Stimulated activated CD8-positive, alpha-beta memory T cell treated with anti-CD3 and anti-CD28 coated beads, Interleukin-4, amount 100 ng/mL, for 48 hours (primary cell): ENCODE measurements at places on chromosomes 7 and 10.

DNA sequence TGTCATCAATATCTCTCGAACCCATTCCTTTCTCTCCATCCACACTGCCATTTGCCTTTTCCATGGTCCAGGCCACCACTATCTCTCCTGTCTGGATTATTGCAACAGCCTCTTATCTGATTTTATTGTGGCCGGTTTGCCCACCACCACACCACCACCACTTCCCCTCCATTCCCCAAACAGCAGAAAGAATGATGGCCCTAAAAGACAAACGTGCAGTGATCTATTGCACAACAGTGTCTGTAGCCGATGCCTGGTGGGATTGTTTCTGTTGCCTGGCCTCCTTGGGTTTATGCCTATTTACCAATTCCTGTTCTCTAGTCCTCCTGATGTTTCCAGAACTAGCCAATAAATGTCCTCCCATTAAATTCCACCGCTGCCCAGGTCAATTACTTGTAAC, 10.2 kb upstream of the ST8SIA6 start:
- DNase-seq: no peak

DNA sequence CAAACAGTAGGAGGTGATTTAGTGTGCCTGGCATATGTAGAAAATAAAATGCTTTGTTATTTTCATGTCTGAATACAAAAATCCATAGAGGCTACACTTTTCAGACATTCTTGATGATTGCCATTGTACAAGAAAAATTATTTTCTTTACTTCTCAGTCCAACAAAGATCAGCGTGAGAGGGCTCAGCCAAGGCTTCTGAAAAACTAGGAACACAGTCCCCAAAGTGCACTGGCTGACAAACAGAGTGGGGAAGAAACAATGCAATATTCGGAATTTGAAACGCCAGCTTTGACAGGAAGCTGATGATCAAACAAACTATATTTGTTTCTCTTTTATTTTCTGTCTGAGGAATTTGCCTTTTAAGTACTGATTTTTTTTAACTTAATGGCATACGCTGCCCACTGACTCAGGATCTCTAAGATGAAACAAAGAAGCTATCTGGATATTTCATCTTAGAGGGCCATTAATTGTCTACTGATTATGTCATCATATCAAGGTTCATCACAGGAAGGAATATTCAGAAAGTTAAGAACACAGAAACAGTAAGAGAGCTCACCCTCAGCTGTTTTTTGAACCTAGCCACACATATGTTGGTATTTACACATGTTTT, 197.0 kb upstream of the INHBA start:
- DNase-seq: no peak

GRCh38 chr7:107076781-107077698, 32.5 kb downstream of the PRKAR2B start:
- DNase-seq: no peak

DNA sequence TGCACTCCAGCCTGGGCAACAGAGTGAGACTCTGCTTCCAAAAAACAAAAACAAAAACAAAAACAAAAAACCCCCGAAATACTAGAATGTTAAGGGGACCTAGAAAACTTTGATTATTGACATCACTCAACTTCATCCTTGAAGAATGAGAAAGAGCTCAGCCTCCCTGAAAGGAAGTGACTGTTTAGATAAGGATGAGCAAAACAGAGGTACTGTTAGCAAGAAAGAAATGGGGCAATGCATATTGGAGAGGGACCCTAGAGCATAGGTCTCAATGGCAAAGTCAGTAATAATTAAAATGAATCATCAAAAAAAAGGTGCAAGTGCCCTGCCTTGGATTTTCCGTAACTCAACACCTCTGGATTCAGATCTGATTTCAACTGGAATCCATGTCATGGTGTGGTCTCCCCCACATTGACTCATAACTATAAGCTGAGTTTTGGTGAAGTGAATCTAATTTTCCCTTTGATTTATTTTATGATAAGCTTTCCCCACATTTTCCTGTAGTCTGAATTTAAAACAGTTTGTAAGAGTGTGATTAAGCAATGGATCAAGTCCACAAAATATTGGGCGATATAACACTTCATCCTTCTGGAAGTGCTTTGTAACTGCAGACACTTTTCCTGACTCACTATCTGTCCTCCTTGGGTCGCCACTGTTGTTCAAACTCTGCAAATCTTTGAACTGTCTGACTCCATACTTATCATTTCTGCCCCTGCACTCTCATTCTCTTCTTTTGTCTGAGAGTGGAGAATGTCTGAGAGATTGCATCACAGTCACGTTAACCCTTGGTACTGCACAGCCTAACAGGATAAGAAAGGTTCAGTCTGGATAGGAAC, 224.8 kb upstream of the LYZL1 start:
- no peak for DNase-seq

DNA sequence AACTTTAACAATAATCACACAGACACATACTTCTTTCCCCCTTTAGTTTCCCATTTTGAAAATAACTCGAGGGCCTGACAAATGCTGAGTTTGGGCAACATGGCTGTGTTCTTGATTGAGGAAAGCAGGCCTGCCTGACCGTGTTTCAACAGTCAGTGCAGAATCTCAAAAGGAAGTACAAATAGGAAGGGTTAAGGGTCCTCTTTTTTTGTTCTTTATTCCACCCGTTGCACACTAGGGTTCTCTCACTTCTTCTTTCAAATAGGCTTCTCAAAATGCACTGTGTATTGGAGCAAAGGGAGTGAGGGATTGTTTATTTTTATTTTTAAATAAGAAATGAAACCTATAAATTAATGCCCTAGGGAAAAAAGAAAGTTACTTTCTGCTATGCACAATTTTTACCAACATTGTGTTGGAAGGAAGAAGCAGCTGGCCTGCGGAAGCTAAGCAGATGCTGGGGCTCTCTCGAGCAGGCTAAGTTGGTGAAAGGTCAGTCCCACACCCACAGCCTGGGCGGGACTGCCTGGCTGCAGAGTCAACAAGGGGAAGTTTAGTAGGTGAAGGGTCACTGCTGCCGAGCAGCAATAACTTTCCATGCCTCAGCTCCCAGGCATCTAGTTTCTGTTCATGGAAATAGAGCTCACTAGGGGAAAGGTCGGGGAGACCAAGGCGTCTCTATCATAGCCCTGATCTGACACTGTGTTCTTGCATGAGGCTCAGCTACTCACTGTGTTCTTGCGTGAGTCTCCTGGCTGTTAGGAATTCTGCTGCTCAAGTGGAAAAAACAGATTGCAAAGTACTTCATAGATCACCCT, 12.2 kb upstream of the PDK4 start:
- no peak for DNase-seq

DNA sequence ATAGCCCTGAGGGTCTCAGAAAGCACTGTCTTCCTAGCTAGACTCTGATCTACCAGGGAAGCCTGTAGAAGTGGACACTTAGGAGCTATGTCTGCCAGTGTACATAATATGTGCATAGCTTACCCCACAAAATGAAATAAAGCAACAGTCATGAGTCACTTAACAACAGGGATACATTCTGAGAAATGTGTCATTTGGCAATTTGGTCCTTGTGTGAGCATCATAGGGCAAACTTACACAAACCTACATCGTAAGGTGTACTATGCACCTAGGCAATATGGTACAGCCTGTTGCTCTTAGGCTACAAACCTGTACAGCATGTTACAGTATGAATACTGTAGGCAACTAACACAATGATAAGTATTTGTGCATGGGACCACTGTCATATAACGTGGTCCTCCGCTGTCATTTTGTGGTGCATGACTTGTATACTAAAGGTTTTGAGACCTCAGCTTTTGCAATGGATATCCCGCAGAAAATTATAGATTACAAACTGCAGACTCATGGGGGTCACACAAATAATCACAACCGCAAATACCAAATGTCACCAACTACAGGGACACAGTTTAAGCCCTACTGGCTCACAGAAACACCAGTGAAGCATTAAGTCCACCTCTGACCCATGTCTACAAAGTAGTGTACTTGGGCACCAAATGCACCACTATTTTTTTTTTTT, 1.7 kb downstream of the URGCP start:
- DNase-seq: no peak

DNA sequence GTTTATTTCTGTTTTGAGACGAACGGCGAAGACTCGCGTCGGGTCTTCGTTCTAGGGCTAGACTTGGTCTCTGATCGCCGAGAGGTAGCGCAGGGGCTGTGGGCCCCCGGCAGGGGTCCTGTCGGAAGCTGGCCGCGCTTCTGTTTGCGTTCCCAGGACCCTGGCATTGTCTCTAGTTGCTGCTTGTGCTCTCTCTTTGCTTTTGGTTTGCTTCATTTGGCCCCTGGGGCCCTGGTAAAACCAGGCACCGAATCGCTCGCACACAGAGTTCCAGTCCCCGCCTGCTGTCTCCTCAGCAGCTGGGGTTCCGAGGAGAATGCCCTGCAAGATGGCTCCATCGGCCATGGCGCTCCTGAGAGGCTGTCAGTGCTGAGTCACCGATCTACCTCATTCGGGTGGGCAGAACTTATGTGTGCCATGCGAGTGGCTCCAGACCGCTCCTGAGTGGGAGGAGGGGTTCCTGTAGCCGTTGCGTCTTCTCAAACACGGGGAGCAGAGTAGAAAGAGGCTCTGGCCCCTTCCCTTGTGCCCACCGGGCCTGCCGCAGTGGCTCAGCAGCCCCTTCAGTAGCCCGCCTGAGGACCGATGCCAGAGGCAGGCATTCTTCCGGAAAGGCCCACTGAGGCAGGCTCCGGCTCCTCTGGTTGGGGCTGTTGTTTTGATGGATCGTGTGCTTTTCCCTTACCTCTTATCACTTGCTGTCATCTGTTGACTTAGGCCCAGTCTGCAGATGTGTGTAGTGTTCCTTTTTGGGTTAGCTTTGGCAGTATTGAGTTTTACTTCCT, 826 bp downstream of the CHPF2 start:
- peak; percentile 86 for DNase-seq

- no peak for DNase-seq
Measured at GRCh38 chr7:83077328-83077727, 85.4 kb downstream of the PCLO start.

GRCh38 chr10:92076722-92077121, 153.2 kb downstream of the BTAF1 start:
- no peak for DNase-seq

DNA sequence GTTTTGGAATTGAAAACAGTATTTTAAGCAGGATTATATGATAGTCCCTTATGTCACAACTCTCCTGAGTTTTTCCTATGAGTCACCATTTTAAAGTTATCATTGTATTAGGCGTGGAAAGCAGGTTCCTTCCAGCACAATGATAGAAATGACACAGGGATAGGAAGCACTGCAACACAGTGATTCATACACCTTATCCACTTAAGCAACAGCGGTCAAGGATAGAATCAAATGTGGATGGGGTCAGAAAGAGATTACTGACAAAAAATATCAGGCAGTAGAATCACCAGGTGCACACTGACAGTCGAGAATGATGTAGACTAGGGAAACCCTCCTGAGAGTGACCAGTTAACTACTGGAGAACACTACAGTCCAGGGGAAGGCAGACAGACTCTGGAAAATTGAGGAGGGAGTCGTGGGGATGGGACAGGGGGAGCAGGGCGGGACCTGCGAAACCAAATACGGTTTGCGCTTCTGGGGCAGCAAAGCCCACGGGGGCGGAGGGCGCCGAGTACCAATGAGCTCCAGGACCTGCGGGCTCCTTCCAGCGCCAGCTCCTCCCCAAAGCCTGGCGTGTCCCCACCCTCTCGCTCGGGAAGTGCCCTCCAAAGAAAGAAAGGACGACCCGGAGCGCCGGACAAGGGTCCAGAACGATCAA, 479 bp downstream of the PNPLA8 start:
- DNase-seq: no peak

GRCh38 chr10:101301111-101301731, 52.7 kb upstream of the BTRC start:
- DNase-seq: peak; percentile 59

GRCh38 chr10:83184641-83185040, 954.7 kb upstream of the GHITM start:
- DNase-seq: no peak
